B cell (primary cell): ENCODE measurements at places on chromosomes 6 and 20. TPM values are rescaled to one million over a fixed set of nuclear protein-coding genes. Genes with fewer than 3 reads are reported as not detected.

Gene JPH2
- not detected in 2 replicates for polyA plus RNA-seq

DNA sequence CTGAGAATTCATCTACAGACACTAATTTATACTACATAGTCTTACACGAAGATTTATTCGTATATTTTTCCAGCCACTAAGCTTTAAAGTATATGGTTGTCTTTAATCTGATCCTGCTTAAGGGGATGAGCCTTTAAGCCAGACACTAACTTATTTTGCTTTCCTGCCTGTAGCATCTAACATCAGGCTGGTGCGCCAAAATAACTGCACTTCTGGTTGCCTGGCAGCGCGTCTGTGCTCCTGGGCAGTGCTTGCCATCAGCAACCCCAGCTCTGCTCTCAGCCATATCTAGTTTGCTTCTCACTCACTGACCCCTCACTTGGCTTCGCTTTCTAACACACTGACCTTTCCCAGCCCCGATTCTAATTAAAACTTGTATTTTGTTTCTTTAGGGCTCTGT, 21.8 kb downstream of the HMGCLL1 start:
- no peak for DNase-seq

- no peak for DNase-seq
Measured at GRCh38 chr6:37311741-37312473, 41.9 kb upstream of the RNF8 start.

- DNase-seq, result no peak
Measured at GRCh38 chr6:136822046-136822375, 381 bp upstream of the PEX7 start.

- DNase-seq, result no peak
Measured at GRCh38 chr20:52217689-52218395, 26.3 kb upstream of the ZFP64 start.

DNA sequence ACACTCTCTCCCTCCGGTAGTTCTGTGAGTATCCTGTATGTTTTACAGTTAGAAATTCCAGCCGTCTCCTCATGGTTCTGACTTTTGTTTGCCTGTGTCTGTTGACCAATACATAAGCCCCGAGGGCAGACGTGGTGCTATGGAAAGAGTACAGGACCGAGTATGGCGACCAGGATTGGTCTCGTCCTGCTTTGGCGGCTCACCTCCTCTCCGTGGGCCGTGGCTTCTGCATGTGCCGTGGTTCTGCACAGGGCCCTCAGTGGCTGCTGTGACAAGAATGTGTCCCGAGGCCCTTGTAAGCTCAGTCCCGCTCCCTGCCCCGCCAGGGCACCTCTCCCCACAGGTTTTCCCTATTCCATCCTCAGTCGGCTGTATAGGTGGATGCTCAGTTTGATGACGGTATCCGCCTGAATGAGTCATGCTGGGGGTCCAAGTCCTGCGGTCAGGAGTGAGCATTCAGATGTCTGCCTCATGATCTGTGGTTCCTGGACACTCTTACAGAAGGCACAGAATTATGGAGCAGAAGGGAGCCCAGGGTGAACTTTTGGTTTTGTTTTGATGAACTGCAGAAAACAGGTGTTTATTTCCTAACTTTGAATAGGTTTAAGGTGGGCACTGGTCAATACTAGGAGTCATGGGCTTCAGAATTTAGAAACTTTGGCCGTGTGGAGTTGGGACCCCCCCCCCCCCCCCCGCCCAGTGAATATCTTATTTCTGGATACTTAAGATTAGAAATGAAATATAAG, 1.2 kb downstream of the ARFGAP1 start:
- DNase-seq, result no peak
